ENCODE measurements at places on chromosomes 7 and 10.
A peak's percentile ranks its signal among the peaks of the same experiment; 100 is the strongest.

DNA sequence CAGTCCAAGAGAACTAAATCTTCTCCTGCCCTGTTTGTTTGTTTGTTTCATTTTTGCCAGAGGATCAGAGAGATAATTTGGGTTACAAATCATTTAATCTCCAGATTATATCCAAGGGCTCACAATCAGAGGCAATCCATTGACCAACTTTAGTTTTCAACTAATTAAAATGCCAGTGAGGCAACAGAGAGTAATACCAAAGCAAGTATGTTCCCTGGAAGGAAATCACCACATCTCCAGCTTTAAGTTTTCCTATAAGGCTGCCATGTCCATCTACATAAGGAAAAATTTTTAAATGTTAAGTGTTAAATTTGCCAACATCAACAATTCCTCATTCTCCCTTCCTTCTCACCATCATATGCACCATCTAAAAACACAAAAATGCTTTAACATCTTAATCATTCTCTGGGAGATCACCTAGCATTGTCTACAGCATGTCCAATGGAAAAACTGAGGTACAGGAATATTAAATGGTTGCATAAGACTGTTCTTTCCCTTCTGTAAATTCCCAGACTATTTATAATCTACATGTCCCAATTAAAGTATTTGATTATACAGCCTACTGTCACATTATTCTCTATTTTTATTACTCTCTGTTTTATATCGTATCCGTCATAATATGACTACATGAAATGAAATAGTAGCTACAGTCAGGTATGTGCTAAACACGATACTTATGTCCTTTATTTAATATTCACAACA is 14.1 kb downstream of the USP54 start:
- peak; percentile 18 for DNase-seq

GRCh38 chr10:12946372-12946771 is 55.1 kb downstream of the CCDC3 start:
- no peak for DNase-seq

DNA sequence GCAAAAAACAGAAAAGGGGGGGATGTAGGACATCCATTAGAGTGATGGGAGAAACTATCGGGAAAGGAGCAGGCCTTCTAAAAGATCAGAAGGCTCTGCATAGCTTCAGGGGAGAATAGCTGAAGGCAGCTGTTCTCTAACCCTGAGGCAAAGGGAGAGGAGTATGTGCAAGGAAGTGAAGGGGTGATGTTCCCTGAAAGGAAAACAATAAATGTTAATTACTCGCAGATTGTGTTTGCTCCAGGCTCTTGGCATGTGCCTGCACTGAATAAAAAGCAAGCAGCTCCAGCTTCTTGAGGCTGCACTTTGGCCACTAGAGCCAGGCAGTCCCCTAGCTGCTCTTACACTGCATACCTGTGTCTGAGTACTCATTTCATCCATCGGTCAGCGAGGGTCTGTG is 14.4 kb upstream of the STARD3NL start:
- DNase-seq, result no peak

- no peak for DNase-seq
These were observed 2.2 kb downstream of the BHLHA15 start for GRCh38 chr7:98213296-98213887.

DNA sequence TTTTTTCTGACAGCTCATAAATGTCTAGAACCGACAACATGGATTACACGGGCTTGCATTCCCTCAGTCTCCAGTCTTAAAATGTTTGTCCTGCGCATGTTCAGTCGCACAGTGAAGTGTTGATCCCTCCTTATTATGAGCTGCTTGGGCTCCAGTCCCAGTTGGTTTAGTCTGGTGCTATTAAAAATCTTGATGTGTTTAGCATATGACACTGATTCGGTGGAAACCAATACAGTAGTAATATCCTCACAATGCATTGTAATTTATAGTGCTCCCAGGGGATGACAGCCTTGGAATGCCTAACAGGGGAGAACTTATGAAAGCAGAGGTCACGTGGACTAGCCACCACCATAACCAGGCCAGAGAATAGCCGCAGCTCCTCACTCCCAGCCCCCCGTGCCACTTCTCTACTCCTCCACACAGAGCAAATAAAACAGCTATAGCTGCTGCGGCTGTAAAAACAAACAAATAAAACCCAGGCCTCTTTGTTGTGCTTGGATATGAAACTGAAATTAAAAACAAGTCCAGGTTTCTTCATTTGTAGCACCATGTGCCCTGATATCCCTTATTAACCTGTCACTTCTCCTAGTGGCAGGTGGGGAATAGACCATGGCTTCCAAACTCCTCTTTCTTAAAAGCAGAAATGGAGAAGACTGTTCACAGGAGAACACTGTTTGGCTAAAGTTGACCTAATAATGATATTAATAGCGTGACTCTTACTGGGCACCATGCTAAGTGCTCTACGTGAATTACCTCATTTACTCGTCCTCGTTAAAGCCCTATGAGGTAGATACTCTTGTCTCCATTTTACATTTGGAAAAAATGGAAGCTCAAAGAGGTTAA is 7.7 kb downstream of the DPCD start:
- no peak for DNase-seq

GRCh38 chr10:69489506-69490090 is 38.3 kb downstream of the TSPAN15 start:
- no peak for DNase-seq

- DNase-seq, result no peak
These were observed 90.0 kb downstream of the SLIT1 start for GRCh38 chr10:97095701-97096260.

DNA sequence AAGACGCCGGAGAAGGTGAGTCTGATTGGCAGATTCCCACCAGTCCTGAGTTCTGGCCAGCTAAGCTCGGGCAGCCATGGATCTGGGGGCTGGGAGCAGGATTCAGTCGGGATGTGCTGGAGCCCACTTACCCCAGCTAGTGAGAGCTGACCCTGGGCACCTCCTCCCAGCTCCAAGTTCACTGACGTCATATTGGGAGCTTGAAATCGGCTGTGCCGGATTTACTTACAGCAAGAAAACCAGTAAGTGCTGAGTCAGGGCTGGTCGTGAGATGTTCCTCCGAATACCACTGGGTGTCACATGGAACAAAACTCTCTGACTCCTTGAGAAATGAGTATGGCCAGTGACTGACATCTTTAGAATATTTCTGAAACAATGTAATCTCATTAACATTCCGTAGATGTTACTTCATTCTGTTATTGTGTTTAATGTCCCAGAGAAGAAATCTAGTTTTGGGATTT is 621.2 kb downstream of the SDK1 start:
- DNase-seq, result peak; percentile 93

DNA sequence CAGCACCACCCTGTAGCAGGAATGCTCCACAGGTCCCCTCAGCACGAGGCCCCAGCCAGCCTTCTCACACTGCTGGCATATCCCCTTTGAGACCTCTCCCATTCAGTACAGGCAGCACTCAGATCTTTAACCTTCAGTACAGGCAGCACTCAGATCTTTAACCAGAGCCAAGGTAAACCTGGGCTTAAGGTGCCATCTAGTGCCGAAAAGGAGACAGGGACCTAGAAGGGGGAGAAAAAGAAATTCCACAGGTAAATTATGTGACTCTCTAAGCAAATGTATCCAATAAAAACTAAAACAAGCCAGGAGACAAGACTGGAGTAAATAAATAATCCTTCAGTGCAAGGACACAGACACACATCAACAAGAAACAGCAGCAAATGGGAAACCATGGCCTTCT is 358.6 kb downstream of the PTPRN2 start:
- DNase-seq, result peak; percentile 5

- DNase-seq, result no peak
These were observed 7.9 kb upstream of the IDI2 start for GRCh38 chr10:1033601-1034000.

- DNase-seq, result peak; percentile 41
These were observed 2.0 kb downstream of the YWHAG start for GRCh38 chr7:76356823-76357222.

GRCh38 chr7:7848892-7849291 is 119.7 kb upstream of the GLCCI1 start:
- no peak for DNase-seq

- no peak for DNase-seq
These were observed 3.2 kb downstream of the VCL start for GRCh38 chr10:74000892-74001669.

DNA sequence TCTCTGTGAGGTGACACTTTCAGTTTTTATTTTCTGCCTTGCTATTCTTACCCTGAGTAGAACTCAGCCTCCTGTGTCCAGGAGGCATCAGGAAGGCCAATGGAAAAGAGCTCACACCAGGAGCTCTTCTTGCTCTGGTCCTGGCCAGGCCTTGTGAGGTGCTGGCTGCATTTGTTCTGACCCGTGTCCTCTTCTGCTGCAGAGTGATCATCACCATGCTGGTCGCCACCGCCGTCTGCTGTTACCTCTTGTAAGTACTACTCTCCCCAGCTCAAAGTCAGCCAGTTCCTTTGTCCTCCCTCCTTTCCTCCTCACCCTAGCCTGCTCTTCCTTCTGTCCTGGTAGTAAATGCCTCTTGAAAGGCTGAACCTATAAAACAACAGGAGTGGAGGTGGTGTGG is 1.6 kb downstream of the ATP6V0E2 start:
- DNase-seq, result no peak

DNA sequence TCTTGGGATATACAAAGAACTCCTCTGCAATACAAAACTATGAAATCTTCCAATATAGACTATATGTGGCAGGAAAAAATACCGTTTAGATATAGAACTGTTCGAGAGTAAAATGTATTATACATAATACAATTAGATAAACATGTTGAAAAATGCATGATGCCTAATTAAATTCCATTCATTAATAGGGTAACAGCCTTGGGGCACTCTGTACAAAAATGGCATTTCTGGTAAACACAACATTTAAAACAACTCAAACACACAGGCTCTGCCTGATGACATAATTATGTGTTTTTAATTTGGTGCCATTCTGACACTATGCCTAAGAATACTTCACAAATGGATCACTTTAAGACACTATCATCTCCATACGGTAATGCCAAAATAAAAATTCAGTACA is 180.9 kb downstream of the FAM107B start:
- DNase-seq, result no peak

- no peak for DNase-seq
These were observed 110.7 kb downstream of the RAB18 start for GRCh38 chr10:27614776-27615175.

DNA sequence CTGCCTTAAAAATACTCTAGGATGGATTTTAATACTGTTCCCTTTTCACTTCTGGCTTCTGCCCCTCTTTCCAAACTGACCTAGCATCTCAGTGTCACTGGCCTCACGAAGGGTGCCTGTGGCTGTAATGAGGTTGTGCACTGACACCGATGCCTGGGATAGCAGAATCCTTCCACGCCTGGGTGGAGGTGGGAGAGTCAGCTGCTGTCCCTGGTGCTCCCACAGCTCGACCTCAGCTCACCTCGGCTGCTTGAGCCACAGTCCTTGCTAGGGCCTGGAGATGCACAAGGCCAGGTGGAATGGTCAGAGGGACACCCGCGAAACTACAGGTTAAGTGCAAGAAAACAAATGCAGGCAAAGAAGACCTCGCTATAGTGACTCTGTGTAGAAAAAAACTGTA is 123.4 kb upstream of the ACBD5 start:
- DNase-seq, result no peak

DNA sequence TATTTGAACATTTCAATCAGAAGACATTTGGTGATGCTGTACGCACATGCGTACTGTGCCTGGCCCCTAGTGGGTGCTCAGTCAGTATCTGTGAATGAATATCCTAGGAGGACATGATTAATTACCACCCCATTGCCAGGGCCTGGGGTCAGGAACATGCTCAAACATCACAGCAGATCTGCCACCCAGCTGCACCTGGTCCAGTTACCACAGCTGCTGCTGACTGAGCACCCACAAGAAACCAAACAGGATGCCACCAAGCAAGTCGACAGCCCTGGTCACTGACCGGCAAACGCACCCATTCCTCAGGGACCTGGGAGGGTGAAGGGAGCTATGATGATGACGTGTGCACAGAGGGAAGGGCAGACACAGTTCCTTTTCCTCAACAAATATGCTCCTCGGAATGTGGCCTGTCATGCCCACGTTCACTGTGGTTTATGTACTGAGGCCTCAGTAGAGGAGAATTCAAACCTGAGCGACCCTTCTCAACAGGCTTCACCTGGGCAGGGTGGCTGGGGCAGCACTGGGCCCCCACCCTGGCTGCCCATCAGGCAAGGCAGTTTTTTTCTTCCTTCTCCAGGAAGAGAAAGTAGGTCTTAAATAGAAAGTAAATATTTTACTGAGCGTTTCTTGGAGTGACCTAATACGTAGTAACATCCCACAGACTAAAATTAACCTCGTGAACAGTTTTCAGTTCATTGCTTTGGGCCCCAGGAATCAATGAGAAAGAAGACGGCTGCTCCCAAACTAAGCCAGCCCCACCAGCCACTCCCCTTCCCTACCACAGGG is 13.4 kb downstream of the CTBP2 start:
- peak; percentile 78 for DNase-seq

DNA sequence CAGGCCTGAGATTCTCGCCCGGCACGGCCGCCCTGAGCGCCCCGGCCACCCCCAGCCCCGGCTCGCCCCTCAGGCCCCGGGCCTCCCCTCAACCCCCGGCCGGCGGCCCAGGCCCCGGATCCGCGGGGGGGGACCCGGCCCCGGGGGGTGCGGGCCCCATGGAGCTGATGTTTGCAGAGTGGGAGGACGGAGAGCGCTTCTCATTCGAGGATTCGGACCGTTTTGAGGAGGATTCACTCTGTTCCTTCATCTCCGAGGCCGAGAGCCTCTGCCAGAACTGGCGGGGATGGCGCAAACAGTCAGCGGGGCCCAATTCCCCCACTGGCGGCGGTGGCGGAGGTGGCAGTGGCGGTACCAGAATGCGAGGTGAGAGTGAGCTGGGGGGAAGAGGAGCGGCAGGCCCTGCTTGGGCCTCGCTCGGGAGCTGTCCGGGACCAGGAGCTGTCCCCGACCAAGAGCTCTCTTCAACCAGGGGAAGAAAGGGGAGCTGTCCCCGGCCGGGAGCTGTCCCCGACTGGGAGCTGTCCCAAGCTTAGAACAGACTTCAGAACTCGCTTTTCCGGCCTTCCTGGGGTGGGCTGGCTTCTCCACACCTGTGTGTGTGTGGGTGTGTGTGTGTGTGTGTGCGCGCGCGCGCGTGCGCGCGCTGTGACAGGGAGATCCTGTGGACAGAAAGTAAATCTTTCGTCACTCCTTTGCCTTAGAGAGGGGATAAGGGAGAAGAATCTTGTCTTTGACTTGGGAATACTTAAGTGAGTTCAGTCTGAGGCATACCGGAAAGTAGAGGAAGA is 510 bp downstream of the ZSWIM8 start:
- peak; percentile 64 for DNase-seq

DNA sequence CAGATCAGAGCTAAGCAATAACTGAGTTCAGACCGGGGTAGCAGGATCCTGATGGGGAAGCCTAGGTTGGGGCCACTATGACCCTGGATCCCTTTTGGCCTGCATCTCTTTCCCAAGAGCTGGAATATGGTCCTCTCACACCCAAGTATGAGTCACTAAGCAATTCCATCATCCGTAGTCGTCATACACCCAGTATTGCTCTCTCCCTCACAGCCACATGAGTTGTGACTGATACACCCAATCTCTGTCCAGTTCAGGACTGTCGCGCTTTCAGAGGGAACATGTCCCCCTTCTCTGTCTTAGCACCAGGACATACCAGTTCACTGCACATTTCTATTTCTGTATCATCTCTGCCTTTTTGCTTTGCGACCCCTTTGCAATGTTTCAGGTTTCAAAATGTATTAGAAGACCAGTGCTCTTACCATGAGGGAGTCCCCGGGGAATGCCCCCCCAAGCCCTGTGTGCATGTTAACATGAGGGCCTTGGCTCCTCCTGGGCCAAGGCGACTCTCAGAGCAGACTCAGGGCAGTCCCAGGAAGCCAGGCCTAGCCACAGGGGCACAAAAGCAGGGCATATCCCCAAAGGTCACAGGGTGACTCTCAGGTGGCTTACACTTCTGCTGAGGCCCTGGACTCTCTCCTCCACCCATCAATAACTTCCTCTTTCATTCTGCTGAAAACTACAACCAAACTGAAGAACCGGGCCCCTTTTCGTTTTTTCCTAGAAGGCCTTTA is 75.3 kb upstream of the SAMD8 start:
- no peak for DNase-seq

All from choroid plexus epithelial cell (primary cell).